ENCODE measurements at places on chromosomes 2 and 18.

DNA sequence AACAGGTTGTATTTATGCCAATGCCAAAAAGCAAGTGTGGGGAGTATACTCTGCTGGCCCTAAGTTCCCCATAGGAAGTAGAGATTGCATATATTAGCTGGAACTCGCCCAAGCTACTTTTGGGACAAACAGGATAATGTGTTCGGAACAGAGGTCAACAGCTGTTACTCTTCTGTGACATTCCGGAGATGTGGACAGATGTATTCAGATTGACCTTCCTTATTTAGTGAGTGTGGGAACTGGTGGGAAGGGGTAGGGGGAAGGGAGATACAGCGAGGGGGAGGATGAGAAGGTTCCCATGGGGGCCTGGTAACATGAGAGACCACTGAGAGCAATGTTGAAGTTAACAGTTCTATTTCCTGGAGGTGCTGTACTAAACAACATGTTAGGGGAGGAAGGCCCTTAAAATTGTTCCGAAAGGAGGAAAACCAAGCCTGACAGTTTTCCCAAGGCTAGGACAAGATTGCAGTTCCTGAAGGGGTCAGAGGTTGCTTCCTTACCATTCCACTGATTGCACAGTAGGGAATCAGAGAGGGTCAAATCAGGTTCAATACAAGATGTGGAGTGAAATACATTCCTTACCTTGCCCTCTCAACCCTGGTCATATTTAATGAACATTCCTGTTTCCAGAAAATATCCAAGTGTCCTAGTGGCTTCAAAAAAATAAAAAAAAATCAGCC is 14.3 kb upstream of the CD28 start:
- DNase-seq = no peak

- DNase-seq = no peak
These were observed 165.1 kb downstream of the RPIA start for GRCh38 chr2:88856409-88857135.

DNA sequence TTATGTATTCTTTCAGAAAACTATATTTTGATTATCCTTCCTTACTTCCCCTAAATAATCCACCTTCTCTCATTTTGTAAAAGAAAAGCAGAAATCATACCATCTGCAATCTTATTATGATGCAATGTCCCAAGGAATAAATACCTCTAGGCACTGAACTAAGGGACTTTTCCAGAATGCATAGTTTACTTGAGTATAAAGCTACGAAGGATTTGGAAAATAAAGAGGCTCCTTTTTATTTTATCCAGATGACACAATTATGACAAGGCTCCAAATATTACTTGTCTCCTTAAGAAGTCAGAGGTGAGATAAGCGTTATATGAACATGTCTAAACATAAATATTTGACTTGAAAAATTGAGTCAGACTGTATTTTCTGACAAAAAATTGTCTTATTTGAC is 72.1 kb downstream of the COL3A1 start:
- DNase-seq = no peak

DNA sequence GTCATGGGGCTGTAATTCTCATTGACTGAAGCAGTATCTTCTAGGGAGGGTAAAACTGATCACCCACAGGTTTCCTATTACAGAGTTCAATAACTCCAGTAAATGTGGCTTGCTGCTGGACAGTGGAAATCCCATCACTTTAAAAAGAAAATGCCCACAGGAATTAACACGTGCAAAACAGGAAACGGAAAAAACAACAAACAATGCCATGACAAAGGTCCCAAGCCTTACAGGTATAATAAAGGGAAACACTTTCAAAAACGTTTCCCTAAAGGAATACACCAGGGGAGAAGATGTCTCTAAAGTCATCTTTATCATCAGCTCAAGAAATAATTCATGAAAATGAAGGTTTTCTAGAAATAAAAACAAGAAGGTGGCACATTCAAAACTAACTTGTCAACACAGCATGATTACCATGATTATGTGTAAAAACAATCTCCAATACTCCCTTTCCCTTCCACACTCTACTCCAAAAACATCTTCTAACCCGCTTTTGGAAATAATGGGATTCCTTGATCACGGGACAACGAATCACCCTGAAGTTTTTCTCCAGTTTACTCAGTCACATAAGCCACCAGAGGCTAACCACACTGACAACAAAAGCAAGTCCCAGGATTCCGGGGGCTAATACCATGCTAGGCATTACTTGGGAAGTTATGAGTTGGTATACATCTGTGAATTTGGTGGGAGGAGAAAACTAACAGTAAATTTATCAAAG is 167.9 kb downstream of the TCF4 start:
- DNase-seq = no peak

DNA sequence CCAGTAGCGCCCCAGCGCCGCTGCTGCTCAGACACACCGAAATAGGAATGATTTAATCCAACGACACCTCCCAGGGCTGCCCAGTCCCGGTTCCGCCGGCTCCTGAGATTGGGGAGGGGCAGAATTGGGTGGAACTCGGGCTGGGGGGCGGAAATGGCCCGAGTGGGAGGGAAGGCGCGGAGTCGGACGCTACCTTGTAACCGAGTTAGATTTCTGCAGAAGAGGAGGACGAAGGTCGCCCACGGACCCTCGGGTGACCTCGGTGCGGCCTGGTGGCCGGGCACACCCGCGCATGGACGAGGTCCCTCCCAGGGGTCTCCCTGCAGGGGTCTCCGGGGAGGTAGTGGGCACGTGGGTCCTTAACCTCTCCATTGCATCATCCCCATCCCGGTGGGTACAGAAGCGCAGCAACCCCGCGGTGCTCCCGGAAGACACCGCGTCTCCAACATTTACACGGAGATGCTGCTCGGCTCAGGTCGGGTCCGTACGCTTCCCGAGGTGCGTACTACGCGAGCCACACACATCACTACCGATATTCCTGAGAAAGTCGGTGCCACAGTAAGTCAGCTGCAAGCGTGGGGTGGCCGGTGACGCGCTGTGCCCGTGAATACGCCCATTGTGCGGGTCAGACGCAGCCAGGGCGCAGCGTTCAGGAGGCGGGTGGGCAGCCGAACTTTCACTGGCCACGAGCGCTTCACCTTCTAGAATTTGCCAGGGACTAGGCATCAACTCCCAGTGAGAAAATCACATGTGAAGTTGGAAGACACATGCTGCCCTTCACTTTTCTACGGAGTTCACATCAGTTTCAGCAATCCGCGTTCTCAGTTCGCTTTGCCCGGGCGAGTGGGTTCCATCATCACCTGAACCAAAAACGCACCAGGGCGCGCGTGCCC is 3.0 kb downstream of the ZNF516 start:
- no peak for DNase-seq

DNA sequence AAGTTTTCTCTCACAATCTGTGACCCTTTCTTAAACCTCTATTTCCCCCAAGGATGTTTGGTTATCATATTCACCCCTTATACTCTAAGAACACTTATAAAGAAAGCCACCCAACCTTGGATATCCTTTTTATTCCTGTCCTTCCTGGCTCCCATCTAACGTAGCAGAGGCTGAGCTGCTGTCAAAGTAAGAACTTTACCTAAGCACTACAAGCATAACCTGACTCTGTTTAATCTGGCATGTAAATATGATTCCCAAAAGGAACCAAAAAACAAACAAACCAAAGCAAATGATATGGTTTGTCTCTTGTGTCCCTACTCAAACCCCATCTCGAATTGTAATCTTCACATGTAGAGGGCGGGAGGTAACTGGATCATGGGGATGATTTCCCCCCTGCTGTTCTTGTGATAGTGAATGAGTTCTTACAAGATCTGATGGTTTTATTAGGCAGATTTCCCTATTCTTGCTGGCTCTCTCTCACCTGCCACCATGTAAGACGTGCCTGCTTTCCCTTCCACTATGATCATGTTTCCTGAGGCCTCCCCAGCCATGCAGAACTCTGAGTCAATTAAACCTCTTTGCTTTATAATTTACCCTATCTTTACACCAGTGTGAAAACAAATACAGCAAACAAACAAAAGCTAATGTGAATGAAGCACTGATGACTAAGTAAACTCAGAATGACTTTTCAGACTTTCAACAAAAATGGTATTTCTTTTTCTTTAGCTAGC is 72.7 kb upstream of the SPOPL start:
- DNase-seq = no peak

GRCh38 chr2:237283131-237283928 is 130.6 kb downstream of the COL6A3 start:
- no peak for DNase-seq

DNA sequence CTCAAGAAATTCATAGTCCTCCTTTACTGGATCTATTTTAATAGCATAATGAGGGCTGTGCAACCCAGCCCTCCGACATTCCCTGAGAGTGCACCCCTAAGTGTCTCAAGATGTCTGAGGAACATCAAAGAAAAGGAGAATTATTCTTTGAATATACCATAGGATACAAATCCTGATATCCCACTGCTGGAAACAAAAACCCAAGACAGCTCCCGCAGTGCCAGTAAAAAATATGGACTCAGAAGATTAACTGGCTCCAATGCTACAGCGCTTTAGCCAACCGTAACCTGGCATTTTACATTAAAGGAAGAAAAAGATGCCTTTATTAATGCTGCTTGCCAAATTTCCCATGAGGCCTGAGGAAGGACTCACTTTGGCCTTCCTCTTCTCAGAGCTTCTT is 168.4 kb downstream of the TTC32 start:
- DNase-seq = no peak

- DNase-seq = no peak
These were observed 763.2 kb upstream of the CHAC2 start for GRCh38 chr2:53004413-53004812.

DNA sequence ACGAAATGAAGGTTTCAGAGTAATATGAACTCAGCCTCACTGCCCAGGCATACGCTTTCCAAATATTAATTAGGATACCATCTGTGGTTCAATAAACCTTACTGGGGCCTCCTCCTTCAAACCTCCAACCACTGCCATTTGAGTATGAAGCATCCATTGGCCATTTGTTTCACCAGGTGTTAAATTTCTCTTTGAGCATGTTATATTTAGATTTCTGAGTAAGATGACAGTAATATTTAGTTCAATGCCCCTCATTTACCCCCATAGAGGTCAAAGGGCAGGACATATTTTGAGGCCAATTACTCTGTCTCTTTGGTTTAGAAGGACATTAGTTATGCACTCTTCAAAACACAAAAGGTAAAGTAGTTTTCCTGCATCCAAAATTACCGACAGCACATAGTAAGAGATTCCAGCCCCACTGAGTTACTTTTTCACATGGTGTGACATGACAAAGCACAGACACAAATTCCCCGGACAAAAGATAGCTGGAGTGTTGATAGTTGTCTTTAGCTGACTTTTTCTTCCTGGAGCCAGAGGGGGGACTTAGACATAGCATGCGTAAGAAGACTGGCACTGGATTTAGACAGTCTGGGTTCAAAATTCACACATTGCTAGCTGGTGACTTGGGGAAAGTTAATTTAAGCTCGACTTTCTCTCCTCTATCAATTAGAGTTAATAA is 33.1 kb upstream of the LNPK start:
- DNase-seq = no peak

GRCh38 chr2:206990360-206990759 is 51.0 kb downstream of the CPO start:
- no peak for DNase-seq

DNA sequence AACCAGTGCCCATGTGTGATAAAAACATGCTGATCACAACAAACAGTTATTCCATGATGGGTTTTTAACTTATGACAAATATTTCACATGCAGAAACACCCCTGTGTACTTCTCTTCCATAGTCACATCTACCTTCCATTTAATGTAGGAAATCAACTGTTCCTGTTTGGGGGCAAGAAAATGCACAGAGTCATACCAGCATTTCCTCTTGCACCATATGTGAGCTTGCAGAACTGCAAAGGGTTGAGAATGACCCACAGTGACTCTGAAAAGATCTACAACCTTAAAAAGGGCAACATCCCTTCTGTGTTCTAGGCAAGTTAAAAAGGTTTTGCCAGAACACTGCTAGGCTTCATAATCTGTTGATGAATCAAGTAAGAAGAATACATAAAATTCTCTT is 9.9 kb downstream of the BMP10 start:
- DNase-seq = no peak

All from stimulated activated CD8-positive, alpha-beta memory T cell treated with anti-CD3 and anti-CD28 coated beads, Interleukin-4, amount 100 ng/mL, for 1 hour (primary cell).